ENCODE measurements at places on chromosomes 2 and 18.

DNA sequence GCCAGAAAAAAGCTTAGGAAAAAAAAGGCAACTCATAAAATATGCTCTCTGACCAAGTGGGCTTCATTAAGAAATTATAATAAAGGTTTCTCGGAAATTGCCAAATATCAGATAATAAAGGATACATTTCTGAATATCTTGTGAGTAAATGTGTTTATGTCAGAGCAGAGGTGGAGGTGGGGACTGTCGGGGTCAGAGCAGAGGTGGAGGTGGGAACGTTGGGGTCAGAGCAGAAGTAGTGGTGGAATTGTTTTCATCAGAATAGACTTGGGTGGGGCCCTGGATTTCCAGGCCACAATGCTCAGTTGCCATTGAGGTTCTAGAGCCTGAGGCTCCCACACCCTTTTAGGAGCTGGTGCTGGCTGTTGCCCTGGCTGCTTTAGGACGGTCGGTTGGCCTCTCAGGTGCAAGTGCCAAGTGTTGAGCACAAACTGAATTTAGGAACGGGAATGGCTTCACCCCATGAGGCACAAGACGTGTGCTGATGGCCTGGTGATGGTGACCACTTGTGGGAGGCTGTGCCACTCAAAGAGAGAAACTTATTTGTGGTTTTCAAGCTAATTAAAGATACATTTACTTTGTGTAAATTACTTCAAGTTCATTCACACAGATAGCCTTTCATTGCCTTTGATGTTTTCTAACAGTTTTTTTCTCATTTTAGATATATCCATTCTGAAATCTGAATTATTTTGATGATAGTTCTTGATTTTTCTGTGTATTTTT lies 131.5 kb downstream of the ATP9B start:
- no peak for DNase-seq

DNA sequence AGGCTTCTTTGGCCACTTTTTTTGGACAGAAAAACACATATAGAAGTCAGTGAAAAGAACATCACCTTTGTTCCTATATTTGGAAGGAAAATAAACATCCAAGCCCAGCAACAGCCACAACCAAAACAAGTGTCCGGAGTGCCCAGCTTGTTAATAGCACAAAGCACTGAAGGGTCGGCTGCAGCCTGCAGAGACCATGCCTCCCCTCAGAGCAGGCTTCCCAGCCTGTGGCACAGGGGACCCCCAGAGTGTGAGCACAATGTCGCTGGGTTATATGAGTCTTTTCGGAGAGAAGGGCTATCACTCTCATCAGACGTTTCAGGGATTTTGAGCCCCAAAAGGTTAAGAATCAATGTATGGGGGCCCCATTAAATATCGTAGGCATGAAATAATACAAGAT lies 6.2 kb upstream of the CIDEA start:
- no peak for DNase-seq

GRCh38 chr2:211944572-211944971 lies 594.0 kb downstream of the ERBB4 start:
- no peak for DNase-seq

GRCh38 chr2:26173776-26174482 lies 1.0 kb downstream of the GAREM2 start:
- DNase-seq = no peak

DNA sequence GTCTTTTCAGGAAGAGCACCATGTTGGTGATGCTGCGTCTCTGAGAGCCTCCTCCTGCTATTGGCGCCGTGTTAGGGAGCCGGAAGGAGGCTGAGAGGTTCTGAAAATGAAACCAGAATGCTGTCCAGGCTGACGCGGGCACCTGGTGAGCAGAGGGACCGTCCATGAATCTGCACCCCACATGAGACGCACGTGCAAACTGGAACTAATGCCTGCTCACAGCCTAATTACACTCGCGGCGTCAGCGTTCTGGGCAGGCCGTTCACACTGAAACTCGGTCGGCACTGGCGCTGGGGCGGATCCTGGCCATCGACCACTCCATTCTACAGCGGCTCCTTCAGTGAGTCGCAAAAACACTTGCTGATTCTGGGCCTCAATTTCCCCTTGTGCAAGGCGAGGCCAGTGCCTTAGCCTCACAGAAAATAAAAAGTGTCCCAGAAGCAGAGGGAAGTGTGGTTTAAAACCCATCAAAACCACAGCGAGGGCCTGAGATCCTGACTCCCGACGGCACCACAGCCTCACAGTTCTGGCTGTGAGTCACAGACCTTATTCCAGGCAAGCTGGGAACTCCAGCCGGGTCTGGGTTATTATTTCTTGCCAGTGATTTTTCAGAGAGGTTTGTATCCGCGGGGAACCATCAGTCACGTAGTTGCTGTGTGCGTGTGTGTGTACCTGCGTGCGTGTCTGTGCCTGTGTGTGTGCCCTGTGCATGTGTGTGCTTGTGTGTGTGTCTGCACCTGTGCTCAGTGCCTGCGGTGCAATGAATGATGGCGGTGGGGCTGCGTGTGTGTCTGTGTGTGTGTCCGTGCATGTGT lies 49.1 kb upstream of the CTDP1 start:
- DNase-seq = no peak

GRCh38 chr18:46588971-46589660 lies 67.9 kb downstream of the LOXHD1 start:
- DNase-seq = no peak

DNA sequence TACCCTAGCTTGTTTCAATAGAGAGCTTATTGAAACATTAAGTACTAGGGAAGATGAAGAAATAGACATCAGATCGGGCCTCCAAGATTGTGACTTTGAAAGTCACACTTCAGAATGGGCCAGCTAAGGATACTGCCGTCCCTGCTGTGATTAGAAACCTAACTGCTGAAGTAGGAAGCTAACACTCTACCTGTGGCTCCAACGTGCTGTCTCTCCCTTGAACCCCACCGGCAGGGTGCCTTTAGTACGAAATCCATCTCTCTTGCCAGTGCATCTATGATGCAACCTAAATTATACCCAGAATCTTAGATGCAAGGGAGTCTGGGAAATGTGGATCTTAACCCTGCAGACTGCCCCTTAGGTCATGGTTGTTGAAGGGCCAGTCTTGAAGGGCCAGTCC lies 78.6 kb downstream of the OXER1 start:
- no peak for DNase-seq

GRCh38 chr2:224122542-224122941 lies 83.5 kb upstream of the SERPINE2 start:
- DNase-seq = no peak

DNA sequence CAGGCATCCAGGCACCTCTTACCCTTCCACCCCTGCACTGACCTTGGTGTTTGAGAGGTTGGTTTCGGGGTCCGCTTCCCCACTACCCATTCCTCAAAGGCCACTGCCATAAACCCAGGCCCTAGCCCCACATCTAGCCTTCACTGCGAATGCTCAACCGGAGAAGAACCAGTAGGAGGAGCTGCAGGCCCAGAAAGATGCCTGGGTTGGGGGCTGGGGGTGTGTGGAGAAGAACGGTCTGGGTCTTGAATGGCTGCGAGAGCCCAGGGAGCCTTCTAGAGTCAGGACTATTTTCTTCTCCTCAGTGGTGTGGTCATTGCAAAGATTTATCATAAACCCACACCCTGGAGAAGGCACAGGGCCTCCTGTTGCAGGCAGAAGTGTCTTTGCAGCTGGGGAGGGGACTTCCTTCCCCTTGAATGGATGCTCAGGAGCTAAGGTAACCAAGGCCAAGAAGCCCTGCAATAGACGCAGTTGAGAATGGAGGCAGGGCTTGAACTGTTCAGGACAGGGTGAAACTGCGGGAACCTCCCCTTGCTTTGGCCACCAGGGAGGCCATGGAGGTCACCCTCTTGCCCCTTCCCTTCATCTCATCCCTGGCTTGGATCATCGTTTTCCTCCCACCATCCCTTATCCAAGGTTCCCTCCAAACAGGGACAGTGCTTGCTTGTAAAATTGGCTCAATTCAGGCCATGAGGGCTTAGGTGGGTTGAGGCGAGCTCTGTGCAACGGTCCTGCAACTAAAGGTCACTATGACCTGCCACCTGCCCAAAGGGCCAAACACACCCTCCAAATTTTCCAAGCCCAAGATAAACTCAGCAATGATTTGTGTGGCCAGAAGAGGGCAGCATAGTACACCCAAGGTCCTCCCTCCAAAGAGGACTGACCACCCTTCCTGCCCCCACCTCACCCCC lies 20.9 kb downstream of the THNSL2 start:
- DNase-seq = no peak

DNA sequence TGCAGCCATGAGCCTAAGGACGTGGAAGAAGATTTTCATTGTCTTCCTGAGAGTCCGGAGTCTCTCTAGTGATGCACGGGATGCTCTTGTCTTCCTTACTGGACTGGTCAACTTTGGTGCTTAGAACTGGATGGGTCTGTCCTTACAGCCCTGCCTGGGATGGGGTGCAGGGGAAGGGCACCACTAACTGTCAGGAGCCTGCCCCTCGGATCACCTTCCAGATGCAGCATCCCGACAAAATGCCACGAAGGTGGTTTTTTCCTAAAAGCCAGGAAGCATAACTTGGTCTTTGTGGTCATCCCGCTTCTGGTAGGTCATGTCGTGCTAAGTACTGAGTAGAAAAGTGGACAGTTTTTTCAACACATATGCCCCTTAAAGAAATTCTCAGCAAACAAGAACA lies 207.4 kb upstream of the TWIST2 start:
- DNase-seq = no peak

GRCh38 chr18:48563027-48563426 lies 24.2 kb downstream of the CTIF start:
- DNase-seq = no peak

DNA sequence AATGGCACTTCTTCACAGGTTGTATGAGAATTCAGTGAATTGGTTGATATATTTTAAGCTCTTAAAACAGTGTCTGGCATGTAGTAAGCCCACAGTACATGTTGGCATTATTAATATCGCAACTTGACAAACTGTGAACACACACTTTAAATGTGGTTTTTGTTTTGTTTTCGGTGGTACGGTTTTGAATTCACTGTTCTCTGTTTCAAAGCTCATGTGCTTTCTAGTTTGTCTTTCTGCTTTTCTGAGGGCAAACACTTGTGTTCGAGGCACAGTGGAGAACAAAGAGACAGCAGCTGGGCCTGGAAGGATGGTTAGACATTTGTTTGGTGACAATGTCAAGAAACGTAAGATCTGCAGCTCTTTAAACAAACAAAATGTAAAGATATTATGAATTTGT lies 276.5 kb upstream of the MC4R start:
- DNase-seq = no peak

DNA sequence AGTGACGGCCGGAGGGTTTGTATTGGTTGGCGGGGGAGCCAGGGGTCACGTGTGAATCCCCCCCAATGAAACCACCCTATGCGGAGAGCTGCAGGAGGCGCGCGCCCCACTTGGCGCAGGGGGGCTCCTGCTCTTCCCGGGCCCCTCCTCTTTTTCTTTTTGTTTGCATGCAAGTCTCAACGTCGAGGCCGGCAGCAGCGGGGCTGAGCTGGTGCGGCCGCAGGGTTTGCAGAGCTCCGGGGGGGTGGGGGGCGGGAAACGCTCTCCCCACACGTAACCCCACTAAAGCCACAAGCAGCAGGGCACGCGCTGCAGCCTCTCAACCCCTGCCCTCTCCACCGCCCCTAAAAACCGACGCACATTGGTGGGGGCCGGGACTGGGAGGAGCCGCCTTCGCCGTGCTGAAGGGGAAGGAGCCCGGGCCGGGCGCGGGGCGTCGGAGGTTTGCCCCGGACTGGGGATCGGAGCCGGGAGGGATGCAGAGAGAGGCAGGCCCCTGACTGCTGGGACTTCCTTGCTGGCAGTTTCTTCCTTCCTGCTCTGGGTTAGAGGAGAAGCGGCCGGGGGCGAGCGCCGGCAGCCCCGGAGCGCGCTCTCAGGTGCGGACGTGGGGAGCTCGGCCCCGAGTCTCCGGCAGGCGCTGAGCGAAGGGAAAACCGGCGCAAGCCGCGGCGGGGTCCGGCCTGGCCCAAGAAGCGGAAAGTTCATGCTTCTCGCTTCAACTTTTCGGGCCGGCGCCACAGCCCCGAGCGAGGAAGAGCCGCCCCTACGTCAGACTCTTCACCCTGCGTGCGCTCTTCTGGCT lies 864 bp downstream of the LBH start:
- no peak for DNase-seq

DNA sequence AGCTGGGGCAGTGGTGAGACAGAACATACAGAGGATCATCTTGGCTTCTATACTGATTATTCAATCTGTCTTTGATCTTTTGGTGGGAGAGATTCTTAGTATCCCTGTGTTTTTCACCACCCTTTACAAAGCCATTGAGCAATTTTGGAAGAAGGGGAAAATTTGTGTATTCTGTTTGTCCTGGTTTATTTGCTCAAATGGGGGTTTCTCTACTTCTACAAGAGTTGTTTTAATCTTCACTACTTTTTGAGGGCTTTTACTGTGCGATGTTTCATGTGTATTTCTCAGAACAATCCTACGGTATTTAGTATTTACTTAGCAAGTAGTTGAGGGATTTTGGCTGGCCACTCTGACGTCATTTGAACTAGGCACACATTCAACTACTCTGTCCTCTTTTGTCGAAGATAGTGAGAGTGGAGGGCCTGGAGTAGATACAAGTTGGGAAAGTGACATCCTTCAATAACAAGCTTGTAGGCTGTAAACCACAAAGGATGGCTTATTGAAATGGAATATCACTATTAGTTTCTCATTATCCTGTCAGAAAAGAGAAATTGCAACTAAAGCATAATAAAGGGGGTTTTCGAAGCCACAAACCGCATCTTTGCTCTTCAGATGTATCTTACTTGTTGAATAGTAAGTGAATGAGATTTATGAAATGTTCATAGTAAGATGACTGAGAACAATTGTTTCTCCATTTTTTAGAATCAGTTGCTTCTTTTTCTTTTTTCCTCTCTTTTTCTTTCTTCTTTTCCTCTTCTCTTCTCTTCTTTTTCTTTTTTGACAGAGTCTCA lies 24.8 kb downstream of the FMNL2 start:
- no peak for DNase-seq

DNA sequence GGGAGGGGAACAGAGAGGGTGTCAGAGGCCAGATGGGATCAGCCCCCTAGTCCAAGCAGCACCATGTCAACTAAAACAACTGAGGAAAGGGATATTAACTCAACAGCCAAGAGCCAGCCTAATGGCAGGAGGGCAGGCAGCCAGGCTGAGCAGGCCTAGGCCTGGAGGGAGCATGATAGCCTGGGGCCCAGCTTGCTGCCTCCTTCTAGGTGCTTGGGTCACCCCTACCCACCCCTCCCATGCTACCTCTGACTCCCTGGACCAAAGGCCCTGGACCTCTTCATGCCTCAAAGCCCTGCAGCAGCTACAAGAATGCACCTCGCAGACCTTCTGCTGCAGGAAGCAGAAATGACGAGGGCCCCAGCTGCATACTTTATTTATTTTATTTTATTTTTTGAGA lies 22.1 kb upstream of the TNS1 start:
- no peak for DNase-seq

GRCh38 chr2:52597346-52597745 lies 1170.3 kb upstream of the CHAC2 start:
- DNase-seq = no peak

Measured in NCI-H2081 treated with DMSO at 0.1 percent for 48 hours (cell line).